Left ventricle myocardium superior (tissue), 1 donor: ENCODE measurements at places on chromosomes 12 and 14. TPM values are rescaled to one million over a fixed set of nuclear protein-coding genes. Genes with fewer than 3 reads are reported as not detected.

GRCh38 chr12:67794161-67794560 lies 145.6 kb downstream of the DYRK2 start:
- DNase-seq, result no peak

CCDC197 gene
- 0.74 TPM for total RNA-seq

DENND5B gene
- total RNA-seq, result 43.7 TPM

GRCh38 chr14:37991027-37991426 lies 216.7 kb upstream of the SSTR1 start:
- DNase-seq, result no peak

DNA sequence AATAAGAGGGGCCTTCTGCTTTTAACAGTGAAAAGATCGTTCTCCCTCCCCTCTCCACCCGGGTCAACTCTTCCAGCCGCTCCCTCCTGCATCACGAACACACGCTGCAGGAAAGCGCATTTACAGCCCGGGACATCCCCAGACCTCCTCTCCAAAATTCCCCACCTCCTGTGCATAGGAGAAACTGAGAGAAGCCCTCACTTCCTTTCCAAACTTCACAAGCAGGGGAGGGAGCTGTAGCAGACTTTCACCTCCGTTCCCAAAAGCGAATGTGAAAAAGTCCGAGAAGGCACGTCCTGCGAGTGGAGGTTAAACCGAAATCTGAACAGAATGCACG lies 513 bp downstream of the BCAT1 start:
- DNase-seq, result no peak
